ENCODE measurements at places on chromosomes 6 and 20. TPM values are rescaled to one million over a fixed set of nuclear protein-coding genes. Genes with fewer than 3 reads are reported as not detected.
A peak's percentile ranks its signal among the peaks of the same experiment; 100 is the strongest.

The SALL4 gene
- total RNA-seq: 0.09 TPM

The PRRT1 gene
- 1.2 TPM for total RNA-seq

The BTN1A1 gene
- total RNA-seq: not detected

The EMILIN3 gene
- 0.15 TPM for total RNA-seq

The EYA2 gene
- total RNA-seq: 3.5 TPM

The ULBP3 gene
- total RNA-seq: 2.4 TPM

- no peaks in the 10 kb centered on the region for H3K4me1 ChIP-seq
- H3K27me3 ChIP-seq: no peaks in the 10 kb centered on the region
- H3K4me3 ChIP-seq: no peak overlapping the region
- no peak for DNase-seq
- H3K27ac ChIP-seq: no peak overlapping the region
Observed at GRCh38 chr6:129183187-129183591, 300.3 kb downstream of the LAMA2 start.

DNA sequence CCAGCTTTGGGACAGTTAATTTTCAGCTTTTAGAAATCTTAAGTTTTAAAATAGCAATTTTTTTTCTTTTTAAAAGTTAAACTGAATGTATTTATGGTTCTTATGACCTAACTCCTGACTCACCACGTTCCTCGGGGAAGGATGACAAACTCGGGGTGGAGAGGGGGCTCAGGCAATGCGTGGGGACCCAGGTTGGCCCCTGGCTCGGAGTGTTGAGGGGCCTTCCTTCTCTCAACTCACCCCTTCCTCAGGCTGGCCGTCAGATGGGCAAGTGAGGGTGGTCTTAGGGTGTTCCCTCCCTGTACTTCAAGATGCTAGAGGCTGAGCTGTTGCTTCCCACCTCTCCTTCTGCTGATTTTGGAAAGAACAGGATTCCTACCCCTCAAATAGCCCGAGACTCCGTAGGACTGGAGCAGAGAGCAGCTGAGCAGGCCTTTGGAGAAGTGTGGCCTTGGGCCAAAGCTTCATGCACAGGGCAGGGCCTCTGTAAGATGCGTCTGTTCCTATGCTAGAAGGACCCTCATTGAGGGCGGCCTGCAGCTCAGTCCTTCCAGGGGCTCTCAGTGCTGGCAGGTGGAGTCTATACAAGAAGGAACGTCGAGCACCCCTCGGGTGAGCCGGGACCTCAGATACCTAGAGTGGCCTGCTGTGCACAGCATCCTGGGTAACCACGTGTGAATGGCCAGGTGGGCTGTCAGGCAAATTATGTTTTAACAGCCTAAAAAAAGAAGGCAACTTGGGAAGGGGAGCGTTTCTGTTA is 79.3 kb downstream of the TCP11 start:
- peaks cover 15% of the 10 kb centered on the region for H3K4me1 ChIP-seq
- no peak overlapping the region for H3K4me3 ChIP-seq
- no peak overlapping the region for H3K27ac ChIP-seq
- H3K27me3 ChIP-seq: no peaks in the 10 kb centered on the region
- peaks cover 93% of the 10 kb centered on the region for H3K36me3 ChIP-seq

GRCh38 chr6:30741063-30741779 is 1.3 kb downstream of the FLOT1 start:
- peak overlapping the region; percentile 95 for H3K4me3 ChIP-seq
- H3K27ac ChIP-seq: peak overlapping the region; percentile 94
- DNase-seq: no peak
- peaks cover 51% of the 10 kb centered on the region for H3K36me3 ChIP-seq
- no peaks in the 10 kb centered on the region for H3K27me3 ChIP-seq

- no peak for DNase-seq
- H3K27ac ChIP-seq: no peak overlapping the region
- no peaks in the 10 kb centered on the region for H3K36me3 ChIP-seq
- H3K4me3 ChIP-seq: no peak overlapping the region
- H3K4me1 ChIP-seq: peaks cover 56% of the 10 kb centered on the region
Observed at GRCh38 chr6:16681260-16681873, 79.9 kb downstream of the ATXN1 start.

- peaks cover 25% of the 10 kb centered on the region for H3K4me1 ChIP-seq
- H3K4me3 ChIP-seq: peak overlapping the region; percentile 80
- DNase-seq: no peak
- peaks cover 11% of the 10 kb centered on the region for H3K36me3 ChIP-seq
Observed at GRCh38 chr6:28400122-28400451, 540 bp upstream of the ZSCAN12 start.

GRCh38 chr20:49497398-49497669 is 14.9 kb upstream of the KCNB1 start:
- H3K36me3 ChIP-seq: no peaks in the 10 kb centered on the region
- H3K4me3 ChIP-seq: no peak overlapping the region
- DNase-seq: no peak
- no peak overlapping the region for H3K27ac ChIP-seq
- H3K4me1 ChIP-seq: no peaks in the 10 kb centered on the region
- no peaks in the 10 kb centered on the region for H3K27me3 ChIP-seq

GRCh38 chr6:93972791-93973190 is 553.4 kb upstream of the EPHA7 start:
- H3K27ac ChIP-seq: no peak overlapping the region
- DNase-seq: no peak
- no peaks in the 10 kb centered on the region for H3K36me3 ChIP-seq
- H3K27me3 ChIP-seq: no peaks in the 10 kb centered on the region
- H3K4me1 ChIP-seq: no peaks in the 10 kb centered on the region
- no peak overlapping the region for H3K4me3 ChIP-seq

GRCh38 chr6:127185437-127185995 is 67.0 kb downstream of the RSPO3 start:
- no peaks in the 10 kb centered on the region for H3K27me3 ChIP-seq
- DNase-seq: no peak
- H3K4me1 ChIP-seq: no peaks in the 10 kb centered on the region
- no peaks in the 10 kb centered on the region for H3K36me3 ChIP-seq

DNA sequence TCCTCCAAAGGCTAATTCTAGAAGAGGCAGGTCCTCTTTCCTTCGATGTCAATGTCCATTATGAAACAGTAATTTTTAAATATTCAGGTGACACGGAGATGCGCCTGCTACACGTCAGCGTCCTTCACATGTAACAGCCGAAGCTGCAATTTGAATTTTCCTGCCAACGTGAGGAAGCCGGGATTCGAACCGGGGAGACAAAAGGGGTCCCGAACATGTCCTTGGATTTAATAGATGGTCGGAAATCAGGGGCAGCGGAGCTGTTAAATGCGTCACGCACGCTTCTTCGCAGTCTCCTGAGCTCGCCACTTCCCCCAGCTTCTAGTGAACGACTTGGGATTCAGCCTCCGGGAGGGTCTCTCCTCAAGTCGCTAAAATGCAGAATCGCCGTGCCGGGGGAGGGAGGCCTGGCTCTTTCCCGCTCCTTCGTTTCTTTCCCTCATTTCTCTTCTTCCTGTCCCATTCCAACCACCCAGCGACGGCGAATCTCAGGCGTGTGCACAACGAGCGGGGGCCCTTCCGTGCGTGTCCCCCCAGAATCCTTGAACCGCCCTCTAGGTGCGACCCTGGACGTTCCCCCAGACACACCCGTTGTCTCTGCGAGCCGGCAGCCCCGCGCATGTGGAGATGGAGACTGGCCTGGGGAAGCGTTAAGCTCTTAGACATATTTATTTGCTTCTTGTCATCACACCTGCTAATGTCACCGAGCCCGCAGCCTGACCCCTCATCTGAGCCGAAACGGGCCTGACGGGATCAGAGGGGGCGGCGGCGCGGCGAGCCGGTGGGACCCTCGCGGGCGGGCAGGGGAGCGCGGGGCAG is 1.3 kb upstream of the FOXC1 start:
- no peak overlapping the region for H3K4me3 ChIP-seq
- no peak overlapping the region for H3K27ac ChIP-seq
- H3K27me3 ChIP-seq: peaks cover 87% of the 10 kb centered on the region
- peaks cover 53% of the 10 kb centered on the region for H3K4me1 ChIP-seq
- H3K36me3 ChIP-seq: no peaks in the 10 kb centered on the region

DNA sequence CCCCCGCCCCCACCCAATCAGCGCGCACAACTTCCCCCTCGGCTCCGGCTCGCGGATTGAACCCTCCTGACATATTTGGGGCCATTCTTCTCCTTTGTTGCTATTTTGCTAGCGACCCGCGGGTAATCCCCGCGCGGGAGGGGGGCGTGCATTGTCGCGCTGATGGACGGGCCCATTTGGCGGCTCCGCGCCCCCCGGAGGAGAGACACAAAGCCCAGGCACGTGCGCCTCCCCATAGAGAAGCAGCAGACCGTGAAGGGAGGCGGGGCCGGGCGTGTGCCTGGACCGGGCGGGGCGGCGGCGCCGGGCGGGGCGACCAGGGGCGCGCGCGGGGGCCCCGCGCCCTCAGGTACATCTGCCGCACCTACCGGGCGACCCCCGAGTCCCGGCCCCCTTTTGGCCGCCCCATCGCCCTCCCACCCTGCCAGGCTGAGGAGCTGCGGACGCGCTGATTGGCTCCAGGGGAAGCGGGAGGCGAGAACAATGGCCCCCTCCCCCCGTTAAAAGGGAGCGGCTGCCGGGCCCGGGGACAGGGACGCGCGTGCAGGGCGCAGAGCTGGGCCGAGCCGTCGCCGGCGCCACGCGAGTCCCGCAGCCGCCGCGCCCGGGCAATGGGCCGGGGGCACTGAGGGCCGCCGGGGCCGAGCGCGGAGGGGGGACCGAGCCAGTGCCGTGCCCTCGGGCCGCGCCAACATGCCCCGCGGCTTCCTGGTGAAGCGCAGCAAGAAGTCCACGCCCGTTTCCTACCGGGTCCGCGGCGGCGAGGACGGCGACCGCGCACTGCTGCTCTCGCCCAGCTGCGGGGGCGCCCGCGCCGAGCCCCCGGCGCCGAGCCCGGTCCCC is at the start of gene INSM1:
Gene INSM1 (plus strand): TSS at position 530 of the 843 bp plus-strand sequence. CDS start 164 bp downstream, at position 694.
- peaks cover 84% of the 10 kb centered on the region for H3K27me3 ChIP-seq
- no peak for DNase-seq
- peaks cover 26% of the 10 kb centered on the region for H3K4me1 ChIP-seq
- no peaks in the 10 kb centered on the region for H3K36me3 ChIP-seq
- peak within 1 kb of the TSS; percentile 32 for H3K4me3 ChIP-seq

DNA sequence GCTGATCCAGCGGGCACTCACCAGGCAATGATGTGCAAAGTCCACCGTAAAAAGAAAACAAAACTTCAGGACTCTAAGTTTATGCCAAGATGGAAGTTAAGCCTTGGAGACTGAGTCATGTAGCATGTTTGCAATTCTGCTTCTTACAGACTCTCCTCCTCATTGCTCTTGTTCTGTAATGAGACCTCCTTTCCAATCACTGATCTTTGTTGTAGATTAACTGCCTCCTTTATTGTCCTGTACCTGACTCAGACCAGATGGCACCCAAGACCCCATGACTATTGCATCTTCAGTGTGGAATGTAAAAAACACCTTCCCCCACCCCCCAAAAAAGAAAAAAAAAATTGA is 11.2 kb downstream of the NEU1 start:
- no peaks in the 10 kb centered on the region for H3K36me3 ChIP-seq
- no peak overlapping the region for H3K4me3 ChIP-seq
- H3K27ac ChIP-seq: no peak overlapping the region
- no peaks in the 10 kb centered on the region for H3K4me1 ChIP-seq

DNA sequence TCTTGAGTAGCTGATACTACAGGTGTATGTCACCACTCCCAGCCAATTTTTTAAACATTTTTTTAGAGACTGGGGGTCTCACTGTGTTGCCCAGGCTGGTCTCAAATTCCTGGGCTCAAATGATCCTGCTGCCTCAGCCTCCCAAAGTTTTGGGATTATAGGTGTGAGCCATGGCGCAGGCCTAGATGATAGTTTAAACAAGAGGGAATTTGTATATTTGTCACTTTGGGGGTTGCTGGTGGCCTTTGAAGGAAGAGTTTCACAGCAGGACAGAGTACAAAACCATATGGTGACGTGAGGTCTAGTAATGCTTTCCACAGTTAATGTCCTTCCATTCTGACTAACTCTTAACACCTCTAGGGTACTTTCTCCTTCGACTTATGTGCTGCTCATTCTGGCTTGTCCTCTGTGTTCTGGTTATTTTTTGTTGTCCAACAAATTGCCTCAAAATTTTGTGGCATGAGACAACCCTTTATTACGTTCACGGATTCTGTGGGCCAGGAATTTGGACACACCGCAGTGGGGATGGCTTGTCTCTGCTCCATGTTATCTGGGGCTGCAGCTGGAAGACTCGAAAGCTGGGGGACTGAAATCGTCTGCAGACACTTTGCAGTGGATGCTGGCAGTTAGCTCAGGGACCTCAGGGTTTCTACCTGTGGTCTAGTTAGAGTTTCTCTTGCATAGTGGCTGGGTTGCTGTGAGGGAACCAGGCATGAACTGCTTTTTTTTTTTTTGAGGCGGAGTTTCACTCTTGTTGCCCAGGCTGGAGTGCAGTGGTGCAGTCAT is 23.0 kb upstream of the IER3 start:
- H3K4me1 ChIP-seq: peaks cover 31% of the 10 kb centered on the region
- H3K36me3 ChIP-seq: no peaks in the 10 kb centered on the region
- no peak for DNase-seq
- no peaks in the 10 kb centered on the region for H3K27me3 ChIP-seq
- H3K27ac ChIP-seq: no peak overlapping the region

DNA sequence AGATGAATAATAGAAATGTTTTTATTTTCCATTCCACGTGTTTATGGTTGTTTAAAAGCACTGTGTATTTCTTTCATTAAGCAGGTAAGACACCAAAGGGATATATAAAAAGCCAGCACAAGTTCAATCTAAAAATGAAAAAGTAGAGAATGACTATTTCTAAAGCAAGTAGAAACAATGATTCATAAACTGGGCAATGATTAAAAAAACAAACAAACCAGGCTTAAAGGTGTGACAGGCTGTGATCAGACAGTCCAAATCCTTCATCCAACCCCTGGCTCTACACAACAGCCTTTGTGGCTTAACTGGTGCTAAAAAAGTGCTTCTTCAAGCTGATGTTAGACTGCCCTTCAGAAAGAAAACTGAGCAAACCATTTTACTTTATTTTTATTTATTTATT is 45.7 kb upstream of the TSHZ2 start:
- DNase-seq: no peak
- no peak overlapping the region for H3K4me3 ChIP-seq
- H3K4me1 ChIP-seq: peaks cover 8% of the 10 kb centered on the region
- H3K27me3 ChIP-seq: no peaks in the 10 kb centered on the region

All from lower lobe of right lung (tissue), 2 donors.